ENCODE measurements at places on chromosomes 6 and 20. TPM values are rescaled to one million over a fixed set of nuclear protein-coding genes. Genes with fewer than 3 reads are reported as not detected.

The BTN2A1 gene
- total RNA-seq, result 12.8 TPM

The NRSN1 gene
- not detected for total RNA-seq

The PTCHD4 gene
- 1.5 TPM for total RNA-seq

The ENPP3 gene
- under 0.01 TPM for total RNA-seq

The SMLR1 gene
- not detected for total RNA-seq

The SPDEF gene
- total RNA-seq, result not detected

The ELOVL2 gene
- total RNA-seq, result not detected

The SLC17A2 gene
- total RNA-seq, result not detected

The SLC25A27 gene
- 7.9 TPM for total RNA-seq

The NKAPL gene
- total RNA-seq, result 1.9 TPM

The GNAS-AS1 gene
- total RNA-seq, result 0.87 TPM

The HCRTR2 gene
- not detected for total RNA-seq

The ESR1 gene
- 8.2 TPM for total RNA-seq

The FNDC1 gene
- under 0.01 TPM for total RNA-seq

The PNPLA1 gene
- not detected for total RNA-seq

The TMEM63B gene
- total RNA-seq, result 25.3 TPM

The TREML1 gene
- total RNA-seq, result not detected

The TOX2 gene
- 1.6 TPM for total RNA-seq

The RIMS4 gene
- total RNA-seq, result not detected

The HEBP2 gene
- 65.4 TPM for total RNA-seq

The JPH2 gene
- total RNA-seq, result 3.0 TPM

The SIRPB2 gene
- total RNA-seq, result not detected

The RAET1L gene
- total RNA-seq, result not detected

The HLA-DQB1 gene
- total RNA-seq, result not detected

The GRIK2 gene
- total RNA-seq, result 0.25 TPM

The TRIM31 gene
- not detected for total RNA-seq

The AGPAT4 gene
- 10.9 TPM for total RNA-seq

The SNAP25 gene
- 0.44 TPM for total RNA-seq

The TIAM2 gene
- total RNA-seq, result 7.1 TPM

The PACRG gene
- total RNA-seq, result 0.33 TPM

The RRAGD gene
- 2.3 TPM for total RNA-seq

The MUC21 gene
- total RNA-seq, result not detected

The OLIG3 gene
- total RNA-seq, result not detected

The LHFPL5 gene
- not detected for total RNA-seq

The RBM39 gene
- total RNA-seq, result 378 TPM

The SYNE1 gene
- total RNA-seq, result 123 TPM

The PRL gene
- total RNA-seq, result not detected

The LAMP5 gene
- under 0.01 TPM for total RNA-seq

The TRIM10 gene
- total RNA-seq, result not detected

The DLL1 gene
- 1.3 TPM for total RNA-seq

The SLC24A3 gene
- total RNA-seq, result not detected

The ADGRF1 gene
- not detected for total RNA-seq

The SALL4 gene
- total RNA-seq, result 0.25 TPM

The CLPSL1 gene
- total RNA-seq, result not detected

The NTSR1 gene
- total RNA-seq, result 3.1 TPM

The COL21A1 gene
- total RNA-seq, result 6.2 TPM

The RIOK1 gene
- 20.3 TPM for total RNA-seq

The RFX6 gene
- total RNA-seq, result not detected

The NCOA6 gene
- 9.6 TPM for total RNA-seq

The GPR6 gene
- total RNA-seq, result not detected

The MAS1 gene
- total RNA-seq, result not detected

The TFAP2C gene
- 9.5 TPM for total RNA-seq

The GABRR1 gene
- not detected for total RNA-seq

The PKIB gene
- total RNA-seq, result 3.8 TPM

The CST4 gene
- total RNA-seq, result 0.22 TPM

The ARG1 gene
- not detected for total RNA-seq

The MOG gene
- not detected for total RNA-seq

The C2 gene
- total RNA-seq, result 2.0 TPM

All from uterine smooth muscle cell (primary cell).